ENCODE measurements at places on chromosomes 6 and 20.

DNA sequence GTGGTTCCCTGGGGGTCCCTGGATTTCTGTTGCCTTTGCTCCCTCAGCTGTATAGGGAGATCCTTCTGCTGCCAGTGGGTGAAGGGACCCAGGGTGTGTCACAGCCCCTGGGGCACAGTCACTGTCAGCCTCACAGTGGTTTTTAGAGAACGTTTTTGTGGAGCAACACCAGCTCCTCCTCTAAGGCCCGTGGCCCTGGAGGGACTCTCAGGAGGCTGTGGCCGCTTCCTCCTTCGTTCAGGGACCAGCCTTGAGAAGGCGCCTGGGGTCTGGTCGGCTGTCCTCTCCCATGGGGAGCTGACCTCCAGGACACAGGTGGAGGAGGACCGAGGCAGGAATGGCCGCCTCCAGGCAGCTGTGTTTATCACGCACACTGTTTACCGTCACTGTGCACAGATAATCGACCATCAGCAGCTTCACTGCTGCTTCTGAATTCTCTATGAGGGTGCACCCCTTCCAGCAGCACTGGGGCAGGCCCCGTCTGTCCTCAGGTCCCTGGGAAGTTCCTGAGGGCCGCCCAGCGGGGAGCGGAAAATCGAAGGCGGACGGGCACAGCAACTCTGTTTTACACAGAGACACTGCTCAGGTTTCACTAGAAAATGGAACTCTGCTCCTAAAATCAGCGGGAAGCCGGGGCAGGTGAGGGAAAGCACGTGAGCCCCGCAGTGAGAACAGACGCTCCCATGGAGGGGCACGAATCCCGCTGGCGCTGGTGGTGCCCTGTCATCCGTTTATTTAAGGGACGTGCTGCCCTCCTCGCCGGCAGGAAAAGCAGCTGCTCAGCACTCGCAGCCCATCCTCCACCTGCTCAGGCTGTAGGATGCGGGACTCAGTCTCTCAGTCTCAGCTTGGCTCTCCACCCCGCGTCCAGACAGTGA lies 10.4 kb upstream of the FRMD1 start:
- DNase-seq = no peak

DNA sequence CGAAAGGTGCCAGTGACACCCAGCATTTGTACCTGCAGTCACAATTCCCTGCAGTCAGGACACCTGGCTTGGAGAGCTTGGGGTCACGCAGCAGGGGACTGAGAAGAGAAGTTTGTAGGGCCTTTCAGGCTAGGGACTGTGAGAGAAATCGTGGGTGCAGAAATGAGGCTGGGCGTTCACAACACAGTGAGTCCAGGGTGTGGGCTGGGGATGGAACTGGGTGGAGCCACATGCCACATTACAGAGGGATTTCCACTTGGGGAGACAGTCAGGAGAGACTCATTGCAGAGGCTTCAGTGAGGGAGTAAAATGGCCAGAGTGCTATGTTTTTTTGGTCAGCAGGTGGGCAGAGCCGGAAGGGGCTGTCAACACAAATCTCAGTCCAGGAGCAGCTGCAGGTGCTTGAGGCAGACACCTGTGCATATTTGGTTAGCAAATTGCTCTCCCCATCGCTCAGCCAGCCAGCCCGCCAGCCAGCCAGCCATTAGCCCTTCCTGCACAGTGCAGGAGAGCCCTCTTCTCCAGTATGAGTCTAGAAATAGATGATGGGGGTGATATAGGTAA lies 7.4 kb downstream of the ITPR3 start:
- no peak for DNase-seq

DNA sequence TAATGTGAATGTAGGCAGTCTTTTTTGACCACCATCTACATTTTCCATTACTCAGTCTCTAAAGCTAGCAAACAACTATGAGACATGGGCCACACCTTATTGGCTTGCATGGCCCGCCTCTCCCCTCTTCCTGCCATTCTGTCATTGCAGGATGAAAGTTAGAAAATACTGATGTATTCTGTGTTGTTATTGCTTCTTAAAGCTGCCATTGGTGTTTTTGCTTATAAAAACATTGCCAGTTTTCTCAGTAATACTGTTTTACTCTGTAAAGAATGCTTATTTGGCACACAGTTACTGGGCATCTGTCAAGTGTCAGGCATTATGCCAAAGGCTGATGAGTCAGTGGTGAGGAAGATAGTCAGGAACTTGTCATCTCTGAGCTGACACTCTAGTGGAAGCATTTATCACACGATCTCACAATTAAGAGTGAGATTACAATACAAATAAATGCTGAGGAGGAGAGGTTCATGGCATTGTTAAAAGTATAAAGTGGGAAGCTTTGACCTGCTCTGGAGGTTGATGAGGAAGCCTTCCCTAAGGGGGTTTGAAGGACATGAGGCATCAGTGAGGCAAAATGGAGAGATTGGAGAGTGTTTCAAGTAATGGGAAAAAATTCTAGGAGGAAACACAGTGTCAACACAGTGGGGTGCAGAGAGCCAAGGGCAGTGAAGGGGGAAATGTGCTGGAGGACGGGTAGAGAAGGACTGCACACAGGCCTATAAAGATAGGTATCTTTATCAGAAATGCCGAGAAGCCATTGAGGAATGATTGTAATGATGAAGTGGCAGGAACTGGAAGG lies 14.7 kb downstream of the KLHL32 start:
- DNase-seq = no peak

GRCh38 chr6:64252256-64252655 lies 616.7 kb downstream of the PHF3 start:
- DNase-seq = no peak

DNA sequence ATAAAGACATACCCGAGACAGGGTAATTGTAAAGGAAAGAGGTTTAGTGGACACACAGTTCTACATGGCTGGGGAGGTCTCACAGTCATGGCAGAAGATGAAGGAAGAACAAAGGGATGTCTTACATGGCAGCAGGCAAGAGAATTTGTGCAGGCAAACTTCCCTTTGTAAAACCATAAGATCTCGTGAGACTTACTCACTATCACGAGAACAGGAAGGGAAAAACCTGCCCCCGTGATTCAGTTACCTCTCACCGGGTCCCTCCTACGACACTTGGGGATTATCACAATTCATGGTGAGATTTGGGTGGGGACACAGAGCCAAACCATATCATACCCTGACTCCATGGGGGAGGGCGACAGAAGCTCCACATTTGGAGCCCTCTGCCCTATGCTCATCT lies 7.4 kb upstream of the VAPB start:
- DNase-seq = no peak

- no peak for DNase-seq
Measured at GRCh38 chr6:70310063-70310694, 7.3 kb upstream of the COL9A1 start.

- DNase-seq = no peak
Measured at GRCh38 chr6:105432797-105433196, 29.9 kb upstream of the PREP start.

DNA sequence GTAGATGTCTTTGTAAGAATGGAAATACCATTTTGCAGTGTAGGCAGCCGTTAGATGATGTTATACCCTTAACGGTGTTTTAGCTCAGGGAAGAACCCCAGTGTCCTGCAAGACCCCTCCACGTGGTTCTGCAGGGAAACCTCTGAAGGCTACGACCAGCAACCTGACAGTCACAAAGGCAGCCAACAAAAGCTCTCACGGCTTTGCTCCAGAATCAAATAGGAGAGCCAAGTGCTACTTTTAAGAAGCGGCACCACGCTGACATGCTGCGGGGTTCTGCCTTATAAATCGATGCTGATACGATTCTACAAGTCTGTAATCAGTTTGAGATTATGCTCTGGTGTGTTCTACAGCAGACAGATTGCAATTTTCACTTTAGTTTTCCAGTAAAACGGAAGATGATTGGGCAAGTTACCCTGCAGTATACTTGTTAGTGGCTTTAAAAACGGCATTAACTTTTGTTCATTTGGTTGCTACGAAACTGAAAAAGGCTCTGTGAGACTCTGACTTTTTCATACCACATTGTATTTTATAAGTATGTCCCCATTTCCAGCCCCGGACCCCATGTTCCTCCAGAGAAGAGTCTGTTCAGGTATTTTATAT lies 312.9 kb downstream of the SAMD5 start:
- DNase-seq = no peak

DNA sequence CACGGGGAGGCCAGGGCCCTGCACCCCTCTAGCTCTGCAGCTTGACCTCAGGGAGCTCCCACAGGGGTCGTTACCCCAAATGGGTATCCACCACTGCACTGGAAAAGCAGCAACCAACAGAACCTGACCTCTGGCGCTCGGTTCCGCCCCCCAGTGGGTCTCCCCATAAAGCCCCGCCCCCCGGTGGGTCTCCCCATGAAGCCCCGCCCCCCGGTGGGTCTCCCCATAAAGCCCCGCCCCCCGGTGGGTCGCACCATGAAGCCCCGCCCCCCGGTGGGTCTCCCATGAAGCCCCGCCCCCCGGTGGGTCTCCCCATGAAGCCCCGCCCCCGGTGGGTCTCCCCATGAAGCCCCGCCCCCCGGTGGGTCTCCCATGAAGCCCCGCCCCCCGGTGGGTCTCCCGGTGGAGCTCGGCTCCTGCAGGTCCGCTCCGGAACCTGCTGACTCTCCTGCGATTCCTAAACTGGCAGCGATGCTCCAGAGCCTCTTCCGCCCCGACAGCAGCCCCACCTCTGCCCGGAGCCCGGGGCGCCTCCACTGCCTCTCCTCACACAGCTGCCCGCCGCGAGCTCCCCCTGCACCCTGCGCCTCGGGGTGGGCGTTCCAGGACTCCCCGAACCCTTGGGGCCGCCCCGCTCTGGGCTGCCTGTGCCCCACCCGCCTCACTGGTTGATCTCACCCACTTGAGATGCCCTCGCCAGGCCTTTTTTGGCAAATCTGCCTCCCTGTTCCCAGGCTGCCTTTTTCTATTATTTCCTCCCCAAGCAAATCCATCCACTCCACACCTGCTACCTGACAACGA lies 12.1 kb downstream of the SLC2A4RG start:
- no peak for DNase-seq

GRCh38 chr20:3045042-3045815 lies 623 bp upstream of the MRPS26 start:
- no peak for DNase-seq

DNA sequence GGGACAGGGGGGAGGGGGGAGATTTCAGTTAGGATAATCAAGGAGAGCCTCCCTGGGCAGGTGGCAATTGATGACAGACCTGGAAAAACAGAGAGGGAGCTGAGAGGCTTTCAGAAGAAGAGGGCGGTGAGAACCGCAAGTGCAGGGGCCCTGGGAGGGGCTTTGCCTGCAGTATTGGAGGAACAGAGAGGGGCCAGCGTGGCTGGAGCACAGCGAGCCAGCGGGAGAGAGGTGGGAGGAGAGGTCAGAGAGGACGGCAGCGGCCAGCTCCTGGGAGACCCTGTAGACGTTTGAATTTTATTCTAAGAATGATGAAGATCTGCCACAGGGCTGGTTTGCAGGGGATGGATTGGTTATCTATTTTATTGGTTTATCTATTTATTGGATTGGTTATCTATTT lies 34.5 kb upstream of the NOL4L start:
- no peak for DNase-seq

DNA sequence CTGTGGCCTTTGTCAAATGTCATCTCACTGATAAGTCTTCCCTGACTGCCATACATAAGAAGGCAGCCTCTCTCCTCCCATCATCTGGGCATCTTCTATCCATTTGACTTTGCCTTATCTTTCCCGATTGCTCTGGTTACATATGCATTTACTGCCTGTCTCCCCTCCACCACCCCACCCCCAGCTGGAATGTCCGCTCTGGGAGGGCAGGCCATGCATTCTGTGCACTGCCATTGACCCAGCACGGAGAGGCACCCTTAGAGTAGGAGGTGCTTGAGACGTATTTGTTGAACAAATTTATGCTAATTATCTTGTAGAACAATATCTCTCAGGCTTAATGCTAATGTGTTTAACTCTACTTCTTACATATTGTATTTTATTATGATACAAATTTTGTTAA lies 183.9 kb upstream of the HDAC2 start:
- DNase-seq = no peak

DNA sequence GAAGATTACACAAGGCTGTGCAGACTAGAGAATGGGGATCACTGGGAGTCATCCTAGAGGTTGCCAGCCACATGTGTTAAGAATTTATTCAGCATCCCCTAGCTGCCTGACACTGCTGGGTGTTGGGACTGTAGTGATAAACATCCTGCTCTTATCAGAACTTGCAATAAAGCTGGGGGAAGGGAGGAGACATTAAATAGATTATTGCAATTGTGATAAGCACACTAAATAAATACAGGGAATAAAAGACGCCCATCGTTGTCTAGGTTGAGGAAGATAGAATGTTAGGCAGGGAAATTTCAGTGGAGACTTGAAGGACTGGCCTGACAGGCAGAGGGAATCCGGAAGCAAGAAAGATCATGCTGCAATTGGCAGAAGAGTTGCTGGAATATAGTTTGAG lies 33.2 kb upstream of the TRAM2 start:
- DNase-seq = no peak

GRCh38 chr6:13234130-13234529 lies 94.2 kb downstream of the TBC1D7 start:
- DNase-seq = no peak

DNA sequence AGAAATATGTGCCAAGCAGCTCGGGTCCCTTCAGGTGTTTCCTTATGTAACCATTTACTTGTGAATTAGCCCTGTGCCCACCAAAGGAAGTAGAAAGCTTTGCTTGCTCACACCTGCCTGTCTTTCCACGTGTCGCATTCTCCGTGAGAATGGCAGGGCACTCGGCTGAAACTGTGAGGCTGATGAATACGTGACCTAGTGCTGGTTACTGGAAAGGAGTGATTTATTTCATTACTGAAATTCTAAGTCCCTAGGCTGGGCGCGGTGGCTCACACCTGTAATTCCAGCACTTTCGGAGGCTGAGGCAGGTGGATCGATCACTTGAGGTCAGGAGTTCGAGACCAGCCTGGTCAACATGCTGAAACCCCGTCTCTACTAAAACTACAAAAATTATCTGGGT lies 45.9 kb upstream of the TULP1 start:
- no peak for DNase-seq

GRCh38 chr20:46580613-46581205 lies 30.3 kb upstream of the OCSTAMP start:
- DNase-seq = no peak

- no peak for DNase-seq
Measured at GRCh38 chr6:29561091-29561490, 1.6 kb upstream of the UBD start.

DNA sequence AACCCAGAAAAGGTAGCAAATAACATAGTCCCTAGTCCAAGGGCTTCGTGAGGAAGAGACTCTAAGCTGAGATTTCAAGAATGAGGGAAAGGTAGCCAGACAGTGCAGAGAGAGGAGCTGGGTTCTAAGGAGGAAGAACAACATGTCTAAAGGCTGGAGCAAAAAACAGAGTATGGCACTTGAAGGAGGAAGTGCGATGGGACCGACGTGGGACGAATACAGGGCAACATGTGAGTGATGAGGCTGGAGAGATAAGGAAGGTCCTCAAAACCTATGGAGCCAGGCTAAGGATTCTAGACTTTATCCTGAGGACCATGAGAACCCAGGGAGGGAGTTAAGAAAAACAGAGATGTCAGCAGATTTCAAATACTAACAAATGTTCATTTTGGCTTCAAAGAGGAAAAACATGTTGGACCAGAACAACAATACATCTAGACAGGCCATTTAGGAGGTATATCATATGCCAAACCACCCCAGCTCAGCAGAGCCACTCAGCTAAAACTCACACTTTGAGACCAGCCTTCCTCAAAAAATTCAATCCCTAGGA lies 17.5 kb downstream of the ATXN1 start:
- no peak for DNase-seq
